Adrenal gland (tissue), 19 donors: ENCODE measurements at places on chromosomes 3 and 15. TPM values are rescaled to one million over a fixed set of nuclear protein-coding genes. Genes with fewer than 3 reads are reported as not detected.

KNG1 gene
- total RNA-seq, result not detected

ANKUB1 gene
- not detected for total RNA-seq

SIDT1 gene
- total RNA-seq, result 0.71 TPM

NR2E3 gene
- total RNA-seq, result not detected

DNA sequence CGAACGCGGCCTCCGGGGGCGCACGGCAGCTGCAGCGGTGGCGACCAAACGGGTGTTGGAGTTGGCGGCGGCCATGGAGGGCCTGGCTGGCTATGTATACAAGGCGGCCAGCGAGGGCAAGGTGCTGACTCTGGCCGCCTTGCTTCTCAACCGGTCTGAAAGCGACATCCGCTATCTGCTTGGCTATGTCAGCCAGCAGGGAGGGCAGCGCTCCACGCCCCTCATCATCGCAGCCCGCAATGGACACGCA, 725 bp downstream of the FEM1B start:
- DNase-seq, result peak; percentile 70

DNA sequence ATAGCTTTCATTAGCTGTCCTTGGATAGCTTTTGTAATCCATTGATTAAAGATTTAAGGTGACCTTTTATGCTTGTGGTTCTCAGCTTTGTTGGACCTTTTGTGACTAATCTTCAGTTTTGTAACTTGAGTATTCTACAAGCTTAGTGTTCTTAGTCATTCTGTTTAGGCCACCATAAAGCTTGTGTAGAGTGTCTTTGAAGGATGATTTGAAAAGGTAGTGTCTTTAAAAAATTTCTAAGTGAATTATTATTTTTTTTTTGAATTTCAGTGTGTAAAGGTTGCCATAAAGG, 7.5 kb downstream of the MORF4L1 start:
- DNase-seq, result no peak

DNA sequence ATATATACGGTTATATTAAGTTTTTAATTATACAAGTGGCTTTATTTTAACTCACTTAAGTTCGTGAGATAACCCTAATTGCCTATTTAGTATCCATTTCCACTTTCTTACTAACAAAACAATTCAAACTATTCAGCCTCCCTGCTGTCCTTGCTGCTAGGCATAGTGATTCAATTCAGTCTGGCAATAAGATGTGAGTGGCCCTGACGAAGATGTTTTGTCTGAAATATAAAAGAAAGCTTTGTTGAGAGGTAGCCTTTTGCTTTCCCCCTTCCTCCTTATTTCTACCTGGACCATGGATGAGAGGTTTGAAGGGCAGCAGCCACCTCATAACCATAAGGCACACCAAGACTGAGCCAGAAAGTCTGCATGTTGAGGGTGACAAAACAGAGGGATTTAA, 89.3 kb upstream of the TRIM42 start:
- no peak for DNase-seq

DNA sequence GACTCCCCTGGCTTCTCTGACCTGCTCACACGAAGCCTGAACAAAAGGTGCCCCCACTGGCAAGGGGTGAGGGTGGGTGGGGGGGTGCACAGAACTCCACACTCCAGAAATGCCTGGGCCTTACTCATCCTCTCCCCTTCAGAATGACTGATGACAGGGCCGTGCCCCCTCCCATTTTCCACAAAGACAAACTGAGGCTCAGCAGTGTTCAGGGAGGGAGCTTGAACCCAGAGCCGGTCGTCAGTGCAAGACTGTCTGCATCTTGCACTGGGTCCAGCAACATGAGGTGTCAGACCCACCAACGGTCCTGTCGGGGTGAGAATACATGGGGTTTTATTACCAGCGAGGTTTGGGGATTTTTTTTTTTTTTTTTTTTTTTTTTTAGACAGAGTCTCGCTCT, 15.3 kb downstream of the IGDCC3 start:
- no peak for DNase-seq

GRCh38 chr3:156106721-156107373, 13.5 kb upstream of the KCNAB1 start:
- DNase-seq, result no peak

GRCh38 chr15:59191855-59192237, 14.8 kb upstream of the LDHAL6B start:
- no peak for DNase-seq
